ENCODE measurements at places on chromosomes 6 and 20.

GRCh38 chr20:41335591-41335990 lies 5.0 kb upstream of the LPIN3 start:
- DNase-seq, result no peak

GRCh38 chr20:57524511-57525176 lies at the start of gene CTCFL:
Gene CTCFL, minus strand, starts transcription at chr20:57525140. Its CDS starts 935 bp downstream, at chr20:57524205.
- DNase-seq, result no peak

DNA sequence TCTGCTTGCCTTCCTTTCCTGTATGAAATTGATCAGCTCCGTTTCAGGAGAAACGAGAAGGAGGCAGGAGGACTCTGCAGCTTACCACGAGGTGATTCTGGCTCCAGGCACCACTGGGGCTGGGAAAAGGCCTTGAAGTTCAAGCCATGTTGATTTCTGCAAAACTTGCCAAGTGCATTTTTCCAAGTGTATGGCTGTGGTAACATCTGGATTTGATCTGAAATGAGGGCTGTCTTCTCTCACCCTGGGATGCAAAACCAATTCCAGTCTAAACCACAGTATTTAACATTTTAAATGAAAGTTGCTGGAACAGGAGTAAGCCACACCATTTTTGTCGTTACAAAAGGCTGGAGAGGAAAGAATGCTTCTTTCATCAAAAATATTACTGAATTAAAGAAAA lies 36.1 kb upstream of the FAM210B start:
- DNase-seq, result no peak

- DNase-seq, result no peak
Measured at GRCh38 chr6:7811441-7811840, 85.5 kb downstream of the BMP6 start.

All from fibroblast of lung (primary cell).